ENCODE measurements at places on chromosomes 16 and 17.

DNA sequence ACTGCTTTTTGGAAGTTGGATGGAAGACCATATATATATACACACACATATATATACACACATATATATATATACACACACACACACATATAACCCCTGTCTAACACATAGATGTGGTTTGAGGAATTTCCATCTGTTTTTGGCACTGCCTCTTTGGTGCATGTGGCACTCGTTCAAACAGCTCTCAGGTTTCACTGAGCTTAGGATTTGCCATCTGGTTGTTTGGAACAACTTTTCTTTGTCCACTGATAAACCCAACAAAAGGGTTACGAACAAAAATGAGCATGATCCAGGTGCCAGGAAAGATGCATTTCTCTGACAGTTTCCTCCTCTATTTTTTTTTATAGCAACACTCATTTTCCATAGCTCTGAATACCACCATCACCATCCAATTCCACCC is 14.6 kb upstream of the KCNJ16 start:
- no peak for DNase-seq

DNA sequence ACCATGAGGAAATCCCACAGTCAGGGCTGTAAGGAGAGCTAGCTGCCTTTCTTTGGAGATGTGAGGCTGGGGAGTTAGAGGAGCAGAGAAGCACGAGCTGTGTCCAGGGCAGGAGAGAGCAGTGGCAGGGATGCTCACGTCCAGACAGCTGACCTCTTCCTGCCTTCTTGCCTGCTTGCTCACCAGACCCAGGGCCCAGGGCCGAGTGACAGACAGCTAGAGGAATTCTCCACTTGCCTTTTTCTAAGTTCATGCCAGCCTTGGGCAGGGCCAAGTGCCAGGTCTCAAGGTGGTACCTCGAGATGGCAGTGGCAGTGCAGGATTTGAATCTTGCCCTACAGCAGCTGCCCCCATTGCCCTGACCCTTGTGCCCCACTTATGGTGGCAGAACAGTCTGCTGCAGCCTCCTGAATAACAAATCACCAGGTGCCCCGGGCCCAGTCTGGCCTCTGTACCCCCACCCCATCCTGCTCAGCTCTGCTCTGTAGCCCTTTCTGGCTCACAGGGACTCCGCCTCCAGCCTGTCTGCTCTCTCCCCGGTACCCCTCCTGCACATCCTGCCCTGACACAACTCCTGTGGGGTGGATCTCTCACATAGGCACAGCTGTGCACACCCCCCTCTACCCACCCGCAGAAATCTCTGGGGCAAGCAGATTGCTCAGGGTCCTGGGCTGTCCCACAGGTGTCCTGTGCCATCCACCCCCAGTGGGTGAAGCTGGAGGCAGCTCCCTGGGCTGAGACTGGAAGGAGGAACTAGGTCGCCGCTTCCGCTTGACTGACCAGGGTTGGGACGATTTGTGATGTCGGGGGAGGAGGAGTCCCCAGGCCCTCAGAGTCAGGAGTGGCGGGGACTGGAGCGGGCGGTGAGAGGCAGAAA is 25.9 kb downstream of the GRIN2C start:
- no peak for DNase-seq

- DNase-seq: no peak
Observed at GRCh38 chr16:15494236-15494635, 59.8 kb downstream of the BMERB1 start.

DNA sequence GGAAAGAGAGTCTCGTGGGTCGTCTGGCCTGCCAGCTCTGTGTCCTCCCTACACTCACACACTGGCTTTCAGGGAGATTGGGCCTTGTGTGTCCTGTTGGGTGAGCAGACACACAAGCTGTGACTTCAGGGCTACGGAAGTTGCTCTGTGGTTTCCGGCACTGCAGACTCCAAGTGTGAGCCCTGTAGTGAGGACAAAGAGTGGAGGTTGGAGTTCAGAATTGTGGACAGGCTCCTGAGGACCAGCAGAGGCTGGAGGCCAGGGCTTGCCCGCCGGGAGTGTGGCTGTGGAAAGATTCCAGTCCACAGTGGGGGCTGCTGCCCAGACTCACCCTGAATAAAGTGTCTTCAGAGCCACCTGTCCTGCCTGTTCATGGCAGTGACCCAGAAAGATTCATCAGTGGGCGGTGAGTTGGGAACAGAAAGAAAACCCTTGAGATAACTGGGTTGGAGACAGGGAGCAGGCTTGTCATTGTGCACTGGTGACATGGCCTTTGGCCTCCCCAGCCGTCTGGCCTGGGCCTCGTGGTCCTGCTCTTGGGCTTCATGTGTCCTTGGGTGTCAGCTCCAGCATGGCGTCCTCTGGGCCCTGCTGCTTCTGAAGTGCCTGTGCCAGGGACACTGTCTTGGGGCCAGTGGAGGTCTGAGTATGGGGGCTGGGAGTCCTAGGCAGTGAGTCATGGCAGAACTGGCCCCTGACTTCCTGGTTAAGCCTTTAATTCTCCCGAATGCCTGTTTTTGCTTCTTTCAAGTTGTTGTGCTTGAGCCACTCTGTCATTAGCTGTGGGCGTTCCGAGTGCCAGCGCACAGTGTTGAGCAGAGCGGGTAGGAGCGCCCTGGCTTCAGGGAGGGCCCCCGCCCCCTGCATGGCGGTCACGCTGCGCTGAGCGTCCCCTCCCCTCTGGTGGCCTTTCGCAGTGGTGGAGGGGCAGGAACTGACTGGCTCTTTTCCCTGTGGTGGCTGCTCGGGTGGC is 19.9 kb upstream of the ZNF750 start:
- peak; percentile 64 for DNase-seq

- DNase-seq: no peak
Observed at GRCh38 chr17:44152875-44153274, 11.1 kb downstream of the HROB start.

DNA sequence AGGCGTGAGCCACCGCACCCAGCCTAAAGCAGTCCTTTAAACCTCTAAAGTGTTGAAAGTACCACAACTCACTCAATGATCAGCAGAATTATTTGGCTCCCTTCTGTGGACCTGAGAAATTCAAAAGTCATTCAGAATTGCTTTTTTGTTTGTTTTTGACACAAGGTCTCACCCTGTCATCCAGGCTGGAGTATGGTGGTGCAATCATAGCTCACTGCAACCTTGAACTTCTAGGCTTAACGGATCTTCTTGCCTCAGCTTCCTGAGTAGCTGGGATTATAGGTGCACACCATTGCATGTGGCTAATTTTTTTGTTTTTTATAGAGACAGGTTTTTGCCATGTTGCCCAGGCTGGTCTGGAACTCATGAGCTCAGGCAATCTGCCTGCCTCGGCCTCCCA is 44.3 kb downstream of the TRAF4 start:
- no peak for DNase-seq

GRCh38 chr16:55821210-55821609 is 11.7 kb downstream of the CES1 start:
- DNase-seq: no peak

- no peak for DNase-seq
Observed at GRCh38 chr16:30668393-30668792, 10.2 kb downstream of the FBRS start.

- no peak for DNase-seq
Observed at GRCh38 chr17:80618304-80618703, 73.7 kb downstream of the RPTOR start.

DNA sequence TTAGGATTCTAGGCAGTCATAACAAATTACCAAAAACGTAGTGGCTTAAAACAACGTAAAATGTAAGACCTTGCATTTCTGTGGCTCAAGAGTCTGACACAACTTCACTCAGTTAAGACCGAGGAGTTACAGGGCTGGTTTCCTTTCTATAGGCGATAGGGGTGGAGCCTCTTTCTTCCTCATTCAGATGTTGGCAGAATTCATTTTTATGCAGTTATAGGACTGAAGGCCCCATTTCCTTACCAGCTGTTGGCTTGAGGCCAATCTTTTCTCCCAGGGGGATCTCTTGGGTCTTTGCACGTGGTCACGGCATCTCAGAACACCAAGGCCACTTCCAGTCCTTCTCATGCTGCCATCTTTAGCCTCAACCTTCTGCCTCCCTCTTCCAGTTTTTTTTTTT is 145.2 kb downstream of the KCNJ2 start:
- DNase-seq: peak; percentile 1
